ENCODE measurements at places on chromosomes 11 and 22.

GRCh38 chr22:39815932-39816331 lies 77.6 kb downstream of the ENTHD1 start:
- DNase-seq = no peak

DNA sequence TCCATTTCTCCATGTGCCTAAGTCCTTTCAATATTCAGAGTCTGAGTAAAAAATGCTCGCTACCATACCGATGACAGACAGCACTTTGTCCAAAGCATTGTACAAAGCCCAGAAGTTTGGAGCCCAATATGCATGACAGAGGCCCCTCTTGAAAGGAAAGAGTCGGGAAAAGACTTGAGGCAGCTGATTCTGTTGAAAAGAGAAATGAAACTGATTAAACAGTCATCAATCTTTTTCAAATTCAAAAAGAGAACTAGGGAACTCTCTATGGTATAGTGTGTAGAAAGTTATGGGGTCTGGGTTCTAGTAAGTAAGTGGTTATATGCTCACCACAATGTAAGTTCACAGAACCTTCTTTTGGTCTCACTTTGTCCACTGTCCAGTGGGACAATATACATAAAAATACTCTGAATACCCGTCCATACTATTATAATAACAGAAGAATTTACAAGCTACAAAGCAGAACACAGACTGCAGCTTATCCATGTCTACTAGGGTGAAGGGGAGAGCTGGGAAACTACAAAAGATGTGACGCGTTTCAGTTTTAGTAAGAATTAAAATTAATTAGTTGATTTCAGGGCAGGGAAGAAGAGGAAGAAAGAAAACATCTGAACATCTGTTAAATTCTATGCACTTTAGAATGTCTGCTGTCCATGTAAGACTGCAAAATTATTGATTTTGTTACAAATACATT lies 26.7 kb downstream of the ALG8 start:
- no peak for DNase-seq

GRCh38 chr11:92236856-92237255 lies 12.2 kb downstream of the FAT3 start:
- no peak for DNase-seq

- no peak for DNase-seq
These were observed 39.0 kb downstream of the CWC15 start for GRCh38 chr11:94934362-94934761.

GRCh38 chr11:62044639-62045121 lies 77.2 kb upstream of the FTH1 start:
- no peak for DNase-seq

DNA sequence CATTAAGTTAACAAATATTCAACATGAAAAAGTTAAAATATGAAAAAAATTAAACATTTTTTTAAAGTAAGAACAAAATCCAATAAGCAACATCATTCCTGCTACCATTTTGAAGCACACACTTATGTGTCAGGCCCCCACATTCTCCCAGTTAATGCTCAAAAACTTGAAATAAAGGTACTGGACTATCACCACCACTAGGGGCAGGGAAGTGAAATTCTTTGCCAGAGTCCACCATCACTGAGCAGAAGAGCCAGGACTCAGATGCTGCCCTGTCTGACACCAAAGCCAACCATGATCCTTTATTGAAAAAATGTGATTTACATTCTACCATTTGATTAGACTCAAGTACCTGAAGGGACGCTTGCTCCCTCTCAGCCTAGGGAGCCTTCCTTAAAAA lies 39.1 kb downstream of the PITPNB start:
- DNase-seq = no peak

DNA sequence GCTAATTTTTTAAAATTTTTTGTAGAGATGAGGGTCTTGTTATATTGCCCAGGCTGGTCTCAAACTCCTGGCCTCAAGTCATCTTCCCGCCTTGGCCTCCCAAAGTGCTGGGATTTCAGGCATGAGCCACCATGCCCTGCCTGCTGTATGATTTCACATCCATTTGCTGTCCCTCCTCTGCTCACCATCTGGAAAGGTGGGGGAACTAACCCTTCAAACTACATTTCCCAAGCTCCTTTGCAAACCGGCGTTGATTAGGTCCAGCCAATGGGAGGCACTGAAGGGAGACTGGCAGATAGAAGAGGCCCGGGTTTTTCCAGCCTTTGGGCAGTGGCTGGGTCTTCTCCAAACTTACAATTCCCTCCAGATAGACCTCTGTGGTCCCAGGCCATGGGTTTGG lies 19.3 kb downstream of the RFPL1 start:
- no peak for DNase-seq

- peak; percentile 4 for DNase-seq
These were observed 79.1 kb upstream of the LMO2 start for GRCh38 chr11:33970984-33971466.

DNA sequence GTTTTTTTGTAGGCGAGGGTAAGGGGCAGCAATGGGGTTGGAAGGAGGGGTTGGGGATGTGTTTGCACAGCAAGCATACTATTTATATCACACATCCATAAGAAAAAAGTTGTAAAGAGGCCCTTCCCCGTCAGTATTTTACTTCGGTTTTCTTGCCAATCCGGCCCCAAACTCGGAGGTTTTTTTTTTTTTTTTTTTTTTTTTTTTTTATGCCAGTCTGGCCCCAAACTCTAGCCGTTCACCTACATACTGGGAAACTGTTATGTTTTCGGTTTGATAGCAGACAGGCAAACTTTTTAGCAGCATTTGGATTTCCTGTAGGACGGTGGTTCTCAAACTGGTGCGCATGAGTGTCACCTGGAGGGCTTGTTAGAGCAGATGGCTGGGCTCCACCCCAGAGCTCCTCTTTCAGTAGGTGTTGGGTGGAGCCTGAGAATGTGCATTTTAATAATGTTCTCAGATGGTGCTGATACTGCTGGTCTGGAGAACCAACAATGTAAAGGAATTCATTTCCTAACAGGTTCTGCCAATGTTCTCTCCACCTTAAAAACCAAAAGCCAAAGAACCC lies 76.5 kb upstream of the ZBED5 start:
- DNase-seq = no peak

- DNase-seq = no peak
These were observed 36.2 kb downstream of the TXN2 start for GRCh38 chr22:36445158-36445668.

DNA sequence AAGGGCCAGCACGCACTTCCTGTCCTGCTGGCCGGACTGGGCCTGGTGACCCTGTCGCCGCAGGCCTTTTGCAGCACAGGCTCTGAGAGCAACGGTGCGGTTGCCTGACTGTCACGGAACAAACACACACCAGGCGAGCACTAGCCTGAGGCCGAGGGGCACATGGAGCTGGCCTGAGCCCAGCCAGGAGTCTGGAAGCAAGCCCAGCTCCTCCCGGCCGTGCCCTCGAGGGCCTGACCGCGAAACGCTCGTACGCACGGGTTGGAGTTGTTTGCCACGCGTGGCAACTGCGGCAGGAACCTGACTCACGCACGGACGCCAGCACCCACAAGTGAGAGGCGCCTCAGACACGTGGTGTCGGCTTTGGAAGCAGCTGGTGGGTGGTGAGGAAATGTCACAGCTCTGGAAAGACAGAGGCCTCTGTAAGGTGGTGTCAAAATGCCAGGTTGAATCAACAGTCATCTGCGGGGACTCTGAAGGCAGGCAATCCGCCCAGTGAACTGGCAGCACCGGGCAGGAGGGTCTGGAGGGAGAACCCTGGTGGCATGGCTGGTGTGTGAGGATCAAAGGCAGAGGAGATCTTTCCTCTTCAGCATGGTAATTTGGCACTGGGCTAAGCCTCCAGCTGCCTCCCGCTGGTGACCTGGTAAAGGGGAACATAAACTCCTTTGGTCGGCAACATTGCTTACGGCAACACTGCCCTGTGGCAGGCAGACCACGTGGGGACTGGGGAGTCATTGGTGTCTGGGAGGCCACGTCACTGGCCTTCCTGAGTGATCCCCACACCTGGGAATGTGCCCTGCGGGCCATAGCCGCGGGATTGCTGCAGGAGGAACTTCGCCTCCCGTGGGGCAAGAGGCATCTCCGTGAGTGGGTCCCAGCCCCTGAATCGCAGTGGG lies 15.3 kb upstream of the IL17REL start:
- no peak for DNase-seq

- no peak for DNase-seq
These were observed 18.8 kb downstream of the P2RY2 start for GRCh38 chr11:73236854-73237253.

GRCh38 chr22:17884893-17885292 lies 110.6 kb upstream of the BID start:
- no peak for DNase-seq

DNA sequence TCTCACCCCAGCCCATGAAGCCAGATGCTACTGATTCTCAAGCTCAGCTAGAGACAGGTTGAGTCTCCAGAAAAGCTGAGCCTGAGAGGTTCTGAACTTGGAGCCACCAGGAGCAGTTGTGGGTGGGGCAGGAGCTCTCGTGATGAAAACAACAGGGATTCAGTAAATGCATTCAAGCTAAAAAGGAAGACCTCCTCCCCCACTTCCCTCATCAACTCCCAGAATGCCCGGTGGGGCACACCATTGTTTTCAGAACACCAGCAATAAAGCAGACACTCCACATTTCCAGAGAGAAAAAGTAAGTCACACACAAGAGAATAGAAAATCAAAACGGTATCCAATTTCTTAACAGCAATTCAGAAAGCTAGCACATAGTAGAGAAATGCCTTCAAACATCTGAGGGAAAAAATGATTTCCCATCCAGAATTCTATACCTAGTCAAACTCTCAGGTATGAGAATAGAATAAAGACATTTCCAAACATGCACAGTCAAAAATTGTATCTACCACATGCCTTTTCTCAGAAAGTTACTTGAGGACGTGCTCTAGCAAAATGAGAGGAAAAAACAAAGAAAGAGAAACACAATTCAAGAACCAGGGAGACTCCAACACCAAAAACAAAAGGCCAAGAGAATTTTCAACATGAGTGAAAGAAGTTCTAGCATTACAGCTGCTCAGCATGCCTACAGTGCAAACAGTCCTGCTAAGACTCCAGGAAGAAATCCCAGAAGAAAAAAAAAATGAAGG lies 56.8 kb downstream of the CDKN1C start:
- DNase-seq = no peak

DNA sequence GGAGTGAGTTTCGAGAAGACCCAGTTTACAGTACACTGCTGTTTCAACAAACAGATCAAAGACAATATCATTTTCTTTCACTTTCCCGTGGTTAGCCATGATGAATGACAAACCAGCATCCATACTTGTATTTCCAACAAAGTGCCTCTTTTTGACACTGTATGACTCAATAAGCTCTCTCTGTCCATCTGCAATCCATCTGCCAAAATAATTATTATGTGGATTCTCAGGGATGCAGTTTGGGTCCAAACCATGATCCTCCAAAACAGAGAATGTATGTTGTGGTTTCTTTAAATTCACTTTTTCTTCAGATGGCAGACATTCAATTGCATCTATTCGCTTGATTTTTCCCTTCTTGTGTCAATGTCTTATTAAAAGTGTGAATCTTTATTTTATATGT lies 37.8 kb upstream of the RASD2 start:
- DNase-seq = no peak

DNA sequence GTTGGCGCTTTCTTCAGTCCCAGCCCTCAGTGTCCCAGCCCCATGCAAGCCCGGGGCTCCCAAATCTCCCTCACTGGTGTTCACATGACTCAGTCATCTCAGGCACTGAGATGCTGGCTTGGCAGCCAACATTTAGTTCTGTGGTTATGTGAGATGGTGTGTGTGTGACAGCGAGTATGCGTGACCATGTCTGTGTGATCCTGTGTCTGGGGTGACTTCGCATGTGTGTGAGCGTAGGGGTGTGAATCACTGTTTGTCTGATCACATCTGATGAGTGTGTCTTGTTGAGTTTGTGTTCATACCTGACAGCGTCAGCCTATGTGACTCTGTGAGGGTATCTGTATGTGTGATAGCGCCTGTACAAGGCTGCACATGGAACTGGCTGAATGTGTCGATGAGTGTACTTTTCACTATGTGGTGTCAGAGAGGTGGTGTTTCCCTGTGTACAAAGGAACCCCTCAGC lies 16.2 kb downstream of the CREB3L1 start:
- no peak for DNase-seq

DNA sequence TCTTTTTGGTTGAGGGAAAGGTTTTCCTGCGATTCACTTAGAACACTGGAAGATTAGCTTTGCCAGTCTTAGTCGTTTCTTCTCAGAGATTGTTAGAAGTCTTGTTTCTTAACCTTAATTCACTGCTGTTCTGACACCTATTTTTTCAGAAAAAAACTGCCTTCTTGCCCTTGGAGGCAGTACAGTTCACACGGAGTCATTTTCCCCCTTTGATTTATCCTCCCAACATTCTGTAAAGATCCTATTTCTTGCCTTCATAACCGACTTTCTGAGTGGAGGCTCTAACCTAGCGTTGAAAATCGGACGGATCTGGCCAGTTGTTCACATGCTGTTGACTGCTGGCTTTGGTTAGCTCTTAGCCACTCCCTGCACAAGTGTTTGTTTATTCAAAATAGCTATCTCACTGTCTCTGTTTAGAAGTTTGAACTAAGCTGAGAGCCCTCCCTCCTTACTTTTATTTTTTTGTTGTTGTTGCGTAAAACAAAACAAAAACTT lies 737 bp downstream of the BCL2L13 start:
- no peak for DNase-seq

DNA sequence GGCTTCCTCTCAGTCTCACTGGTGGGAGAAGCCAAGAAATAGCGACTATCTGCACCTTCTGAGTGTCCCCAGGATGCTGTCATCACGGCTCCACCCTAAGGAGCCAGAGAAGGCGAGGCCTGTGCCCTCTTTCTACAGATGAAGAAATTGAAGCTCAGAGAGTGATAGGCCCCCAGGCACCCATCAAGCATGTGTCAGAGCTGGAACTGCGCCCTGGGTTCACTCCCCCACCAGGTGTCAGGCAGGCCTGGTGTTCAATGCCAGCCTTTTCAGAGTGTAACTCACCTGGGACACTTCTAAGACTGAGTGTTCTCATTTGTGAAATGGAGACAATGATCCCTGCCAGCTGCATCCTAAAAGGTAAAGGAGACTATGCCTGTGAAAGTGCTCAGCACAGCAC lies 127.3 kb upstream of the SEZ6L start:
- no peak for DNase-seq

GRCh38 chr11:16749092-16749491 lies 10.6 kb downstream of the C11orf58 start:
- no peak for DNase-seq

DNA sequence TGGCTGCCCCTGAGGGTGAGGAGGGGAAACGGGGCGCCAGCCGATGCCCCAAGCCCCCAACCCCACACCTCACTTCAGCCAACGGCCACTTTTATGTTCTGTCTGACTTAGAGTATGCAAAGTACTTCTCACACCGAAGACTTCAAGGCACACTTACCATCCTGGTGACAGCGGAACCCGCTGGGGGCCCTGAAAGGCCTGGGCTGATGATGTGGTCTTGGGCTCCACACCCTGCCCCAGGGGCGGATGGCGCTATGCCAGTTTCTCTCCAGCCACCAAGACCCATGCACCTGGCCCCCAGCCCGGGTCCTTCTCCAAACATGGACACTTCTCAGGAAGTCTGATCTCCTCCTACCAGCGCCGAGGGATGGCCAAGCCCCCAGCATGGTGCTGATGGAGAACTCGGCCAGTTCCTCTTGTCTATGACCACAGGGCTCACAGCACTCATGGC lies 175.4 kb downstream of the CTTN start:
- DNase-seq = no peak

All from thoracic aorta (tissue), 2 donors.